ENCODE measurements at places on chromosomes 1 and 21. TPM values are rescaled to one million over a fixed set of nuclear protein-coding genes. Genes with fewer than 3 reads are reported as not detected.

- DNase-seq, result no peak
Measured at GRCh38 chr1:939511-940106, 15.9 kb downstream of the SAMD11 start.

- DNase-seq, result no peak
Measured at GRCh38 chr1:226490426-226490809, 58.1 kb upstream of the STUM start.

- DNase-seq, result no peak
Measured at GRCh38 chr1:143643148-143643885, 328.5 kb downstream of the FAM72C start.

ADAMTS1 gene
- 35.2 TPM for total RNA-seq

NECTIN4 gene
- not detected for total RNA-seq

PDC gene
- not detected for total RNA-seq
